Central memory CD4-positive, alpha-beta T cell (primary cell): ENCODE measurements at places on chromosomes 1 and 21.
A peak's percentile ranks its signal among the peaks of the same experiment; 100 is the strongest.

DNA sequence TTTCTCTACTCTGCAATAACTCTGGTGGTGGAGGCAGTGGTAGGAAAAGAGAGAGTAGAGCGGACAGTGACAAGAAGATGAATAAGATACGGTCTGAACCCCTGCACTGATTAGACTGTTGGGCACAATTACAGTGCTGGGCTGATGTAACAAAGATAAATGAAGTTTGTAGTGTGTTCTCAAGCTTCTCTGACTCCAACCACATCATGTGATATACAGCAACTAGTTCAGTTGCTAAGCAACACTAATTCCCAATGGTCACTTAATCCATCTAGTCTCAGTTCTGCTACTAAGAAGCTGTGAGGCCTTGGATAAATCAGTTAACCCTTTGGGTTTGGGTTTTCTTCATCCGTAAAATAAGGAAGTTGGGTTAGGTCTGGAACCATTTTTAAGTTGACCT is 17.3 kb downstream of the DDR2 start:
- DNase-seq: no peak

DNA sequence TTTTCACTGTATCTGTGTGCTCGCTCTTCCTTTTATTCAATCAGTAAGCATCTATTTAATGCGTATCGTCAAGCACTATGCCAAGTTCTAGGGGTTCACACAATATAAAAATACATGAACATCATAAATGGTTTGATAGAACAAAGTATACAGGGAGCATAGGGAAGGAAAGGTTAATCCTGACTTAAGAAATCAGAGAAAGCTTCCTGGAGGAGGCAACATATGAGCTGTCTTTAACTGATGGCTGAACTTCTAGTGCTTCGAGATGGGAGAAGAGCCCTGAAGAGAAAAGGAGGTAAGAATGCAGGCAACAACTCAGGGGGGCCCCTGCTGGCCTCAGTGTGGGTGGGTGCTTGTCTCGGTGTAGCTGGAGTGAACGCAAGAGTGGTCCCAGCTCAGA is 63.6 kb upstream of the GALNT2 start:
- DNase-seq: no peak

- no peak for DNase-seq
Observed at GRCh38 chr1:77504986-77505385, 177.5 kb downstream of the ZZZ3 start.

GRCh38 chr1:99685516-99686180 is 39.7 kb downstream of the PALMD start:
- DNase-seq: peak; percentile 4

GRCh38 chr1:178633056-178633455 is 92.0 kb upstream of the RALGPS2 start:
- no peak for DNase-seq
